Lung (tissue), 17 donors: ENCODE measurements at places on chromosomes 12 and 14. TPM values are rescaled to one million over a fixed set of nuclear protein-coding genes. Genes with fewer than 3 reads are reported as not detected.

Gene KRT83
- polyA plus RNA-seq = not detected

Gene CACNA2D4
- 11.7 TPM for polyA plus RNA-seq

Gene EMC9
- polyA plus RNA-seq = 29.4 TPM

Gene PLCZ1
- polyA plus RNA-seq = not detected

Gene HOXC4
- 0.18 TPM for polyA plus RNA-seq

Gene IL31
- not detected for polyA plus RNA-seq

Gene CSRP2
- 21.9 TPM for polyA plus RNA-seq

Gene VDR
- polyA plus RNA-seq = 9.1 TPM

Gene GPD1
- 1.7 TPM for polyA plus RNA-seq

Gene CLEC1B
- 0.57 TPM for polyA plus RNA-seq

Gene KRT3
- polyA plus RNA-seq = not detected

Gene HHIPL1
- 0.31 TPM for polyA plus RNA-seq

Gene SPTB
- polyA plus RNA-seq = 1.2 TPM
